ENCODE measurements at places on chromosomes 11 and 22. TPM values are rescaled to one million over a fixed set of nuclear protein-coding genes. Genes with fewer than 3 reads are reported as not detected.

- no peaks in the 10 kb centered on the region for H3K4me1 ChIP-seq
- H3K36me3 ChIP-seq: no peaks in the 10 kb centered on the region
- H3K27ac ChIP-seq: no peak overlapping the region
- no peak overlapping the region for H3K4me3 ChIP-seq
Measured at GRCh38 chr11:112477581-112478317, 217.1 kb upstream of the PLET1 start.

Gene GALNT18
- total RNA-seq: 115 TPM

Gene CRYBB1
- not detected for total RNA-seq

Gene PHOX2A
- not detected for total RNA-seq

Gene MCAT
- total RNA-seq: 32.5 TPM

Gene POTEH
- total RNA-seq: not detected

- H3K36me3 ChIP-seq: no peaks in the 10 kb centered on the region
- no peak for DNase-seq
- H3K27ac ChIP-seq: no peak overlapping the region
- peaks cover 33% of the 10 kb centered on the region for H3K4me1 ChIP-seq
- no peak overlapping the region for H3K4me3 ChIP-seq
Measured at GRCh38 chr22:50313600-50313999, 6.2 kb upstream of the PLXNB2 start.

Gene TMEM191C
- 1.4 TPM for total RNA-seq

Gene BCO2
- total RNA-seq: 2.1 TPM

DNA sequence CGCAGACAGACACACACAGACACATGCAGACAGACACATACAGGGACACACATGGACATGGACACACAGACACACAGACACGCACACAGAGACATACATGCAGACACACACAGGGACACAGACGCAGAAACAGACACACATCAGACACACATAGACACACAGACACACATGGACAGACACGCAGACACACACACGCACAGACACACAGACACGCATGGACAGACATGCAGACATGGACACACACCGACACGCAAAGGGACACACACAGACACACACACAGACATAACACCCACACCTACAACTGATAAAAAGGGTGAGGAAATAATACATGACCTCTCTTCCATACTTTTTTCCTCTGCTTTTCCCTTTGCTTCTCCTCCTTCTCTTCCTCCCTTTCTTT is 146.2 kb downstream of the HIPK3 start:
- H3K27me3 ChIP-seq: no peaks in the 10 kb centered on the region
- no peaks in the 10 kb centered on the region for H3K4me1 ChIP-seq
- no peak overlapping the region for H3K4me3 ChIP-seq

- H3K4me3 ChIP-seq: peak overlapping the region; percentile 82
- no peaks in the 10 kb centered on the region for H3K36me3 ChIP-seq
- peaks cover 33% of the 10 kb centered on the region for H3K4me1 ChIP-seq
- no peak for DNase-seq
Measured at GRCh38 chr11:61162092-61162941, 1.1 kb upstream of the VPS37C start.

Gene C22orf31
- not detected for total RNA-seq

GRCh38 chr22:24200619-24201212 is 19.4 kb downstream of the SUSD2 start:
- H3K36me3 ChIP-seq: no peaks in the 10 kb centered on the region
- H3K4me1 ChIP-seq: peaks cover 22% of the 10 kb centered on the region
- no peaks in the 10 kb centered on the region for H3K27me3 ChIP-seq
- H3K4me3 ChIP-seq: no peak overlapping the region

- no peak for DNase-seq
- no peaks in the 10 kb centered on the region for H3K27me3 ChIP-seq
- no peak overlapping the region for H3K27ac ChIP-seq
- no peaks in the 10 kb centered on the region for H3K36me3 ChIP-seq
- H3K4me1 ChIP-seq: peaks cover 6% of the 10 kb centered on the region
Measured at GRCh38 chr11:96481771-96482170, 92.0 kb downstream of the JRKL start.

DNA sequence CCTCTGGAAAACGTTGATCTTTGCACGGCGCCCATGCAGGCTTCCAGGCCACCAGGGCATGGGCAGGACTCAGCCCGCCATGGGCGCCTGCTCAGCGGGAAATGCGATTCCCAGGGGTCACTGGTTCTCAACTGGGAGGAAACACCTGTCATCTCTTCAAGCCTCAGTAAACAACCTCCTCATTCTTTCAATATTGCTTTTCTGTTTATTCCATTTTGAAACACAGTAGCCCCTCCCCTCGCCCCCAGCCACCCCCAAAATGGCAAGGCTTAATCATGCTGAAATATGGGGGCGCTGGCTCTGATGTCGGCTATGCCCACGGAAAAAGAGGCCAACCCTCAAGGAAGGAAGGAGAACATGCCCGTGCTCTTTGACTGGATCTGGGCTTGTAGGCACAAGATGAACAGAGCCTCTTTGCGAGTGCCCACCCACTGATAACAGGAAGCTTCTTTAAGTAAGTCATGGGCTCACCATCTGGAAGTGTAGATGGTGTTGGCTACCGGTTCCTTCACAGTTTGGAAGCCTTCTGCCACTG is 594 bp upstream of the POU2AF1 start:
- no peaks in the 10 kb centered on the region for H3K36me3 ChIP-seq
- no peak overlapping the region for H3K4me3 ChIP-seq
- H3K27ac ChIP-seq: no peak overlapping the region
- H3K4me1 ChIP-seq: no peaks in the 10 kb centered on the region
- DNase-seq: no peak

- DNase-seq: no peak
- no peaks in the 10 kb centered on the region for H3K27me3 ChIP-seq
- no peaks in the 10 kb centered on the region for H3K4me1 ChIP-seq
- no peak overlapping the region for H3K27ac ChIP-seq
Measured at GRCh38 chr11:35539256-35539655, 13.8 kb upstream of the PAMR1 start.

DNA sequence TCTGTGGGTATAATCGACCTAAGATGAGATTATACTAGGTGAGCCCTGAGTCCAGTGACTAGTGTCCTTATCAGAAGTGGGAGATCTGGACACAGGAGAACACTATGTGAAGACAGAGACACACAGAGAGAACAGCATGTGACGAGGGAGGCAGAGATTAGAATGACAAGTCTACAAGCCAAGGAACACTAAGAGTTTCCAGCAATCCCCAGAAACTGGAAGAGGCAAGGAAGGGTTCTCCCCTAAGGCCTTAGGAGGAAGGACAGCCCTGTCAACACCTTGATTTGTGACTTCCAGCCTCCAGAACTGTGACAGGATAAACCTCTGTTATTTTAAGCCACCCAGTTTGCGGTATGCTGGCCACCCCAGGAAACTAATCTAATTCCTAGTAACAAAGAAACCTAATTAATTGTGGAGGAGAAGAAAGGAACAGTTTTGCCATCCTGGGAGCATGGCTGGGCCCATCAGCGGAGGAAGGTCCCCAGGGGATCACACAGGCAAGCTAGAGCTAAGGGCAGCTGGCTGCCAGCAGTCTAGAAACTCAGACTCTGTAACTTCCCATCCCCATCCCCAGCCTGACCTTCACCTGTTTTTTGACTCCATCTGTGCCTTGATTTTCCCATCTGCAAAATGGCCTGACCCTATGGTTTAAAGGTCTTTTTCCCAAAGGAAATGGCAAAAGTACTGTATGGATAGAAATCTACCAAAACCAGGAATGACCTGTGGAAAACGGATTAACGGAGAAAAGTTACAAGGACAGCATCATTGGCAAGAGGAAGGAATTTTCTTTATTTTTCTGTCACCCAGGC is 10.3 kb upstream of the THOC5 start:
- H3K36me3 ChIP-seq: peaks cover 74% of the 10 kb centered on the region
- no peaks in the 10 kb centered on the region for H3K27me3 ChIP-seq
- no peak overlapping the region for H3K4me3 ChIP-seq
- H3K4me1 ChIP-seq: no peaks in the 10 kb centered on the region
- no peak overlapping the region for H3K27ac ChIP-seq

DNA sequence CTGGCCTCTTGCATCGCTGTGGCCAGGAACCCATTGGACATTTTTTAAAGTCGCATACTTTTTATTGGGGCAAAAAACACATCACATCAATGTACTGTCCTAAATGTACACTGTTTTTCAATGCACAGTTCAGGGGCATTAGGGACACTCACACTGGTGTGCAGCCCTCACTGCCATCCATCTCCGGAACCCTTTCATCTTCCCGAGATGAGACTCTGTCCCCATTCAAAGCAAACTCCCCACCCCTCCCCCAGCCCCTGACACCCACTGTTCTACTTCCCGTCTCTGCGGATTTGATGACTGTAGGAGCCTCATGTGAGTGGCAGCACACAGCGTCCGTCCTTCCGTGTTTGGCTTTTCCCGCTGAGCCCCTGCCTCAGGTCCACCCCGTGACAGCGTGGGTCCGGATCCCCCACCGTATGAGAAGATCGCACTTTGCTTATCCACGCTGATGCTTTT is 41.8 kb upstream of the TH start:
- H3K4me1 ChIP-seq: no peaks in the 10 kb centered on the region
- no peak overlapping the region for H3K27ac ChIP-seq
- DNase-seq: peak; percentile 21

DNA sequence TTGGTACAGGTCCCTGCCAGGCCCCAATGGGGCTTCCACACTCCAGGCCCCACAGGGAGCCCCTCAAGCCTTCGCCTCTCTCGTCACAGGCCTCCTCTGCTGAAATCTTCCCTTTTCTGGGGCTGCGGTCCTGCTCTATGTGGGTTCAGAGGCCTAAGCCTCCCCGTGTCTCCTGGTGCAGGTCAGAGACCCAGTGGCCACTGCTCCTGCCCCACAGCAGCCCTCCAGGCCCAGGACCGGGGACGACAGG is 5.9 kb upstream of the IFITM3 start:
- no peaks in the 10 kb centered on the region for H3K36me3 ChIP-seq
- H3K4me3 ChIP-seq: no peak overlapping the region

DNA sequence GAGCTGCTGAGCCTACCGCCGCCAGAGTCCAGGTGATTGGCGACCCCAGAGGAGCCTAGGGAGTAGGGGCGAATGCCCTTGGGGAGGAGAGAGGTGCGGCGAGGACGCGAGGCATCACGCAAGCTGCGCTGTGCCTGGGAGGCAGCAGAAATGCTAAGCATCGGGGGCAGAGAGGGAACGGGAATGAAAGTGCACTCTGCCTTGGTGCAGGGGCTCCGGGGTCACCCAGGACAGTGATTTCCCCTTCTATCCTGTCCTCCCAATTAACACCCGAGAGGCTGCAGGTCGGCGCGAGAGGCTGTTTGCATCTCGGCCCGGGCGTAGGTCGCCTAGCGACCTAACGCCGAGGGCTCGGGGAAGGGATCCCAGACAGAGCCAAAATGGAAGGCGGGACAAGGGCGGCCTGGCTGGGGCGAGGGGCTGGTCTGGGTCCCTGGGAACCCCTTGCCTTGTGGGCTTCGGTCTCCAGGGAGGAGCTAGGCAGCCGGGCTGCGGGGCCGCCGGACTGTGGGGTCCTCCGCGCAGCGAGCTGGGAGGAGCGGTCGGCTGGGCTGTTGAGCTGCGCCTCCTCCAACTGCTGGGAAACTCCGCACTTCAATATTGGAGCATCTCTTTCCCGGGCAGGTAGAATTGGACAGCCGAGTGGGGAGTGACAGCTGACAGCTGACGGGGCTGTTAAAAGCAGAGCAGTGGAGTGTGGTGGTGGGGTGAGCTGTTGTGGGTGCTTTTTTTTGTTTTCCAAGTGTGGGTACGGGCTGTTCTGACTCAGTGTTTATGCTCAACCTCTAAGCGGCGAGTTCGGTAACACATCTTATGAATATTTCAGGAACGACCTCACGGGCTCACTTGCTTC is 657 bp downstream of the ELMOD1 start:
- H3K27me3 ChIP-seq: no peaks in the 10 kb centered on the region
- no peak overlapping the region for H3K4me3 ChIP-seq
- peaks cover 23% of the 10 kb centered on the region for H3K4me1 ChIP-seq

DNA sequence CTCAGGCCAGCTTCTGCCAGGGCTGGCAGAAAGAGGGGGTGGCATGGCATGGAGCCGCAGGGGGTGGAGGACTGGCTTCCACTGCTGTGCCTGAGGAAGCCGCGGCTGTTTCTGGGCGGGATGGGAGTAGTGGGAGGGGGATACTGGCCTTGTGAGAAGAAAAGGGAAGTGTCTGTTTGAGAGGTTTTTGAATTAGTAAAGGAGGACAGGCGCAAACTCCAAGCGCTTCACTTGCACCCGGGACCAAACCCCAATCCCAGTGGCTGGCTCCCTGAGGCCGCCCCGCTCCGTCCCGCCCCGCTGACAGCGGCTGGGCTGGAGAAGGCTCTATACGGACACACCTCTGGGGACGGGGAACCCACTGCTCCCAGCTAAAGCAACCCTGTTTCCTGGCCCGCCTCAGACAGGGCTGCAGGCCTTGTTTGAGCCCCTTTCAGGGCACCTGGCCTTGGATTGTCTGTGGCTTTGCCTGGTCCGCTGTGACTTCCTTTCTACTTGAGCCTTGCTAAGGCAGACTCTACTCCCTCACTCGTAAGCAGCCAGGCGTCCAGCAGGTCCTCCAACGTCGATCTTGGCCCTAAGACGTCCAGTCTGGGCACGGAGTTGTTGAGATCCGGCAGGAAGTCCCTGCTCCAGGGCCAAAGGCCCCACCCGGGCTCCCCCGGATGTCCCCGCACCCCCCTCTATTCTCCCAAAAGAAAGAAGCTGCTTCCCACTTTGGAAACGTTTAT is 2.2 kb downstream of the APOA1 start:
- H3K27me3 ChIP-seq: no peaks in the 10 kb centered on the region
- no peaks in the 10 kb centered on the region for H3K36me3 ChIP-seq
- peak; percentile 86 for DNase-seq
- peak overlapping the region; percentile 87 for H3K27ac ChIP-seq

Data from upper lobe of left lung (tissue), 6 donors.